GM12878 (cell line): ENCODE measurements at places on chromosomes 3 and 15. TPM values are rescaled to one million over a fixed set of nuclear protein-coding genes. Genes with fewer than 3 reads are reported as not detected.

The RHOV gene
- 8.5 and 10.5 TPM in 2 replicates for polyA plus RNA-seq

The CACNA2D3 gene
- not detected in 2 replicates for polyA plus RNA-seq

The LRRIQ4 gene
- 0.17 and 0.20 TPM in 2 replicates for polyA plus RNA-seq

The LRRC2 gene
- not detected in 2 replicates for polyA plus RNA-seq

- DNase-seq = no peak
Observed at GRCh38 chr3:134457376-134458074, 28.3 kb downstream of the ANAPC13 start.

DNA sequence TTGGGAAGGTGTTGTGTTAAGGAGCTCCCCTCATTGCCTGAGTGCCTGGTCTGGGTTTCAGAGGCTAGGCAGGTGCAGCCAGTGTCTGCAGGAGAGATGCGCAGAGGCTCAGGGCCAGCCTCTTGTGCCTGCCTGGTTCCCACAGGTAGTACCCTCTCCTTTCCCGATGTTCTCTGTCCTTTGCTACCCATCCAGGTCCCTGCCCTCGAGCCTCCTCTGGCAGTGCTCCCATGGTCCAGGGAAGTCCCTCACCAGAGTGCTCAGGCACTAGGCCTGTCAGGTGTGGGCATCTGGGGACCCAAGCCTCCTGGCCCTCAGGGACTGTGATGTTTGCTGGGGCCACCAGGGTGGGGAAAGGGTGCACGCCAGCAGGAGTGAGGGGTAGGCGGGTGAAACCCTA lies 5.0 kb downstream of the TRPM1 start:
- DNase-seq = no peak

The SERPINI2 gene
- not detected in 2 replicates for polyA plus RNA-seq

GRCh38 chr3:16298891-16299290 lies 33.9 kb downstream of the OXNAD1 start:
- DNase-seq = no peak

The KPNA1 gene
- 46.8 and 49.7 TPM in 2 replicates for polyA plus RNA-seq

The MKRN2OS gene
- 0.37 TPM in 1 of 2 replicates, not detected in the other for polyA plus RNA-seq

GRCh38 chr3:90015688-90016356 lies 908.4 kb downstream of the EPHA3 start:
- DNase-seq = no peak

The GOLGA6L10 gene
- polyA plus RNA-seq = 0.53 and 0.84 TPM in 2 replicates

DNA sequence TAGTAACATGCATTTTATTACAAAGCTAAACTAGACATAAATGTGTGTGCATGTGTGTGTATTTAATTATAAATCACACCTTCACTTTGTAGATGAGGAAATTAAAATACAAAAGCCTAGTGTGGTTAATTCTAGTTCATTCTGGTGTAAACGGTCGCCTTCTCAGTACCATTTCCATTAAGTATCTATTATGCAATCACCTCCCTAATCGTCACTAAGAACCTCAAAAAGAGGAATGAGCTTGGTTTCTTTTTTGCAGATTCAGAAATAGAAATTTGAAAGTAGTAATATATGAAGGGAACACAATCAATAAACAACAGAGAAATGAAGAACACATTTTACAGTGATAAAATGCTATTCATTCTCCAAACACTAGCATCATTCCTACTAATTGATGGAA lies 233.2 kb downstream of the ZBBX start:
- no peak for DNase-seq

The GNB4 gene
- polyA plus RNA-seq = 1.3 and 2.7 TPM in 2 replicates

DNA sequence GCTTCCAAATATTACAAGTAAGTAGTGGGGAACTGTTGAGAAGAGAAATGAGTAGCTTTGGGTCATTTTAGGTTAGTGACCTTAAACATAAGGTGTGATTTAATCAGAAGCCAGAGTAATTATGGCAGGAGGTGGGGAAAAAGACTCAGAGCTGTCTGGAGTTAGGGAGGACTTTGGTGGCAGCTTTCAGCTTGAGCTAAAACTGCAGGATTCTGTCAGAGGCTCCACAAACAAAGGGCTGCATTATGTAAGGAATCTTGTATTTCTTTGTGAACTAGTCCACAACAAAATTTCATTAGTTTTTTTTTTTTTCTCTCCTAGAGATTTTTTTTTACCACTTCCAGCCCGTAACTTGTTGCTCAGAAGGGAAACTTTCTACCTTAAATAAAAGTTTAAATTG lies 345.3 kb downstream of the TIGIT start:
- DNase-seq = no peak

DNA sequence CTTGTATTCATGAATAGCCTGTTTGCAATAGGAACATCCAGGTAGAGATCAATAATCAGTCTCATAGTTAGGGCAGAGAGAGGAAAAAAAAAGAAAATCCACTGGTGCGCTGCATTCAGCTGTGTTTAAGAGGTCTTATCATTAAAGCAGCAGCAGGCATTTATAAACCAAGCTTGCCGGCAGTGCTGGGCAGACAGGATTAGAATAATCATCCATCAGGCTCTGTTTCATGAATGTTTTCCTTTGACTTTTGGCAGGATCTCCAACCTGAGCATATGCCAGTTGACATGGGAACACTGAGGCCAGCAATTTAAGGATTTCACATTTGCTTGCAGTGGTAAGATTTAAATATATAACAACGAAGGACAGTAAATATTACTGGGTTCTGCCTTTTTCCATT lies 305.2 kb upstream of the SEMA6D start:
- DNase-seq = no peak

The SEMA5B gene
- not detected in 2 replicates for polyA plus RNA-seq

The DGKG gene
- 4.5 and 4.8 TPM in 2 replicates for polyA plus RNA-seq

The PTPRG gene
- polyA plus RNA-seq = 0.59 and 0.62 TPM in 2 replicates

The C3orf85 gene
- polyA plus RNA-seq = not detected in 2 replicates

GRCh38 chr3:47283193-47283537 lies 421 bp downstream of the KLHL18 start:
- DNase-seq = no peak

The LDHAL6B gene
- polyA plus RNA-seq = 0.17 and 0.33 TPM in 2 replicates

GRCh38 chr3:179949412-179949811 lies 87.3 kb downstream of the PEX5L start:
- DNase-seq = no peak

GRCh38 chr3:130465521-130465920 lies 51.5 kb upstream of the COL6A6 start:
- no peak for DNase-seq

DNA sequence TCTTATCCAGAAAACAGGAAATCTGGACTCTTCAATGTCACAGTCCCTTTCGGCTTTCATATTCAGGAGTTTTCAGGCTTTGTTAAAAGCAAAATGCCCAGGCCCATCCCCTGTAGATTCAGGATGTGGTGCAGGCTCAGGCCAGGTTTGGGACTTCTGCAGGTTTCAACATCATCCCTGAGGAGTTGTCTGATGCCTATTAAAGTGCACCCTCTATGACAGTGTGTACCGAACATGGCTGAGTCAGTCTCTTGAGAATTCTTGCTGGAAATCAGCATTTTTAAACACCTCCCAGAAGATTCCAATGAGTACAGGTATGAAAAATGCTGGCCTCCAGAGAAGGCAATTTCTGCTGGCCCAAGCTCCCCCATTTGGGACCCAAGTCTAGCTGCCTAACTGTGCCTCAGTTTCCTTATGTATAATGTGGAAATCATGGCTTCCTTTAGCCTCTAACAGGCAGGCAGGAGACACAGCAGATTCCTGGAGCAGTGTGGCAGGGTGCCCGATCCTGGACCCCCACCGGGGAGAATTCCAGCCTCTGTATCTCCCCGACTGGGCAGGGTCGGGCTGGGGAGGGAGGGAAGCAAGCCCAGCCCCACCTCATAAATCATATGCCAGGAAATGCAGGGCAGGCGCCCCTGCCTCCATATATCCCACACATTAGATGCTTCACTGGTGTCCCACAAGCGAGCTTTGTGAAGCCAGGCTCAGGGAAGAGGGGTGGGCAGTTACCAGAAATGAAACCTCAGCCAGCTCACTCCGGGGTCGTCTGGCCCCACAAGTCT lies 44.4 kb upstream of the SLC6A11 start:
- no peak for DNase-seq

DNA sequence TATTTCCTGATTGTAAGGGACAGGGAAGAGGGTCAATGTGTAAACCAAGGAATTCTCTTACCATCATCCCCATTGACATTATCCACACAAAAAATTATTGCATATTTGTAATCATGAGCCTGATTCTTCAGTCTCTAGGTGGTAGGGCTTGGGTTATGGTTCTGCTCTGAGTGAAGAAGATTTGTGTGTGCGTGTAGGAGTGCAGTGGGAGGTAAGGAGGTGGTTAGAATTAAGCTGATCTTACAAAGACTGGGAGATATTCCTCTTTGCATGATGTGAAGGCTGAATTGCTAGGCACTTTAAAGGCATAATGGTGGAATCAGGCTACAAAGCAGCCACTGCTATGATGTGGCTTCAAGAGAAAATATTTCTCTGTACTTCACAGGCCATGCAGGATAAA lies 23.0 kb upstream of the MINDY4B start:
- no peak for DNase-seq

DNA sequence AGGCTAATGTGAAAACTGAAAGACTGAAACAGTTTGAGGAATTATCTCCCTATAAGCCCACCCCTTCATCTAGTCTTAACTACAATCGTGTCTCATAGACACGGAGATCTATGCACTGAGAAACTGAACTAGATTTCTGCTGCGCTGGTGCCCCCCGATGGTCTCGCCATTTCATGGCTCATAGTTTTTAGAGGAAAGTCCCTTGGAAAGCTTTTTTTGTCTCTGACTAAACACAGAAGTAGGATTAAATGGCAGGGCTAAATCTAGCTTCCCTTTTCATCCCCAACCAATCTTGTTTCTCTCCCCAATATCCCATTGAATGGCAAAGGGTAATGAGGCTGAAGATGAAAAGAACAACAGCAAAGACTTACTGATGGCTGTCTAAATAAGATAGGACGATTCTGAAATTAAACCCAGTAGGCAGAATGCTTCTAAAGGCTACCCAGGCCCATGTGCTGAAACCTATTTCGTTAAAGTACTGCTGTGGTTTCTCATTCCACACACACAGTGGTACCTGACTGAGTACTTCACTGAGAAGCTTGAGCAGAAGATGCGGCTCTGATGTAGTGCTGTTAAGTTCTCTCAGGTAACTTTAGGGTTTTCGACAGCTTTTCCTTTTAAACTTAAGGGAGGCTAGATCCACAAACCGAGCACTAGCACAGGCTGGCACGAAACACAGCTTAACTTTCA lies 142.7 kb downstream of the GADL1 start:
- DNase-seq = peak; percentile 11

- DNase-seq = no peak
Observed at GRCh38 chr3:139121513-139122220, 77.0 kb upstream of the PRR23C start.

The HEXA gene
- 93.9 and 97.2 TPM in 2 replicates for polyA plus RNA-seq

DNA sequence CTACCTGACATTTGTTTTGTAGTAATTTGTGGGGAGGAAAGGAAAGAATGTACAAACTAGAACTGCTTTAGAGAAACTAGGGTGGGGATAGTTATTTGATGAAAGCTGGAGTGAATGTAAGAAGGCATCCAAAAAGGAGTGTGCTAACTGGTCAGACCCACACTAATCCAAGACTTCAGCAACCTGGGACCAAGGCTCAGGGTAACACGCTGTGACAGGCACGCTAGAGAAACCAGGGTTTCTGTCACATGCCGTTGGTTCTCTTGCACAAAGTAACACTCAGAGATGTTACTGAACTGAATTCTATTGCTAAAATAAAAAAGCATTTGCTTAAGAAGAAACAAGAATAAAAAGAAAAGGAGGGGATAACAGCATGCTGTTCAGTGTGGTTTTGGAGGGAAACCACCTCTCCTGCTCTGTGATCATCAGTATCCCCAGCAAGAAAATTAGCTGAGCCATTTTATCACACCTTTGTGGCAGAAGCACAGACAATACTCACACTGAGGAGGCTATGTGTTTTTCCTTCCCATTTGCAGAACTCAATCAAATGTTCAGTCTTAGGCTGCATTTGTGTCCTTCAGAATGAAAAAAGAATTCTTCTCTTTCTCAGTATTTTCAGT lies 2.8 kb upstream of the CCDC80 start:
- no peak for DNase-seq

The NAA50 gene
- 205 and 209 TPM in 2 replicates for polyA plus RNA-seq

The LRTM1 gene
- not detected in 2 replicates for polyA plus RNA-seq

- DNase-seq = no peak
Observed at GRCh38 chr15:31042751-31043150, 51.3 kb upstream of the MTMR10 start.

The DAPK2 gene
- polyA plus RNA-seq = 3.3 and 3.7 TPM in 2 replicates

The FOXL2 gene
- polyA plus RNA-seq = not detected in 2 replicates

- no peak for DNase-seq
Observed at GRCh38 chr3:195394024-195394423, 48.8 kb downstream of the ACAP2 start.

DNA sequence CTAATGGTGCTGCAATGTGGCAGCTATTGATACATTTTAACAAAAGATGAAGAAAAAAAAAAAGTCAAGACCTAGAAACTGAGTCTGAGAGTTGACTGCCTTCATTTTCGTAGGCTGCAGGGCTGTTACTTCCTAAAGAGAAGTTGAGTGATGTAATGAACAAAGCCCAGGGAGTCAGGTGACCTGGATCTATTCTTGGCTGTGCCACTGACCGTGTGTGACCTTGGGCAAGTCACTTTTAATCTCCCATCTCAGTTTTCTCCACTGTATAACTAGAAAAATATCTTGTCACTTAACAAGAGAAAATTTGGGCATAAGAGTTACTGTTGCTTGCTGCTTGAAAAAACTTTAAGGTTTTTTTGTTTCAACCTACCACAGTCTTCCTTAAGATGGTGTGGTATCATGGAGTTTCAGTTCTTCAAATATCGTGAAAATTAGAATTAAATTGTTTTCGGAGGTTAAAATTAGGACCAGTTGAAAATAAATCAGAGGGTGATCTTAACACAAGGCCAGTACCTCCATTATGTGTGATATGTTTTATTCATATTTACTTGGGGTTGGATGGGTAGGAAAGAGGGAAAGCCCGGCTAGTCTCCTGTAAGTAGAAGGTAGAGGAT lies 5.8 kb downstream of the FMN1 start:
- DNase-seq = peak; percentile 32

The TRIP4 gene
- 24.1 and 27.1 TPM in 2 replicates for polyA plus RNA-seq

- no peak for DNase-seq
Observed at GRCh38 chr15:77039217-77039533, 31.7 kb downstream of the TSPAN3 start.

DNA sequence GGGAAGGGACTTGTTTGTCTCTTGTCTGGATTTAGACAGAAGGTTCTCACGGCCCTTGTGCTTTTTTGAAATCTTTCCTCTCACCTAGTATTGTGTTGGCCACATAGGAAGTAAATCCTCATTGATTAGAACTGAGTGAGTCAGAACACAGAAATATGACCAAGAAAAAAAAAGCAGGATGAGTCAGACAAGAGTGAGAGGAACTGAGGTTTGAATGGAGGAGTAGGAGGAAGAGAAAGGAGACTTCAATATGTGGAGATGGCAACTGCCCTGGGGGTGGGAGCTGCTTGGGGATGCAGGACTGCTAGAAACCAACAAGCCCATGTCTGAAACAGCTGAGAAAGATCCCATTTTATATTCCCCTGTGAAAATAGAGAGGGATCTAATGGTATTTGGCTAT lies 194.1 kb upstream of the ZBTB20 start:
- DNase-seq = no peak

GRCh38 chr3:87233805-87234204 lies 6.7 kb downstream of the CHMP2B start:
- no peak for DNase-seq
